Caco-2 (cell line): ENCODE measurements at places on chromosomes 6 and 20.
A peak's percentile ranks its signal among the peaks of the same experiment; 100 is the strongest.

DNA sequence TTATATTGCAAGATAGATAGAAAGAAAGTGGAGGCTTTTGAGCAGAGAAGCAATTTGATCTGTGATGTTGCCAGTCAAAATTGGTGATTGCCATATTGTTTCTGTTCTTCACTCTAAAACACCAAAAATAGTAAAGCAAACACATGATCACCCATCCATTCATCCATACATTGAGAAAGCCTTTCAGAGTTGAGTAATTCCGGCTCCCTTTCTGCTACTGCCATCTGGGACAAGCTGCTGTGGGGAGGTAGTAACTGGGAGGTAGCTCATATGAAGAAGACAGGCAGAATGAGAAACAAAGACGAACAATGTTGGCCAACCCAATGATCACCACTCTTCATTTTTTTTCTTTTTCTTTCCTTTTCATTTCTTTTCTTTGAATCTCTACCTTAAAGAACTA lies 51.1 kb upstream of the HBS1L start:
- DNase-seq, result no peak

DNA sequence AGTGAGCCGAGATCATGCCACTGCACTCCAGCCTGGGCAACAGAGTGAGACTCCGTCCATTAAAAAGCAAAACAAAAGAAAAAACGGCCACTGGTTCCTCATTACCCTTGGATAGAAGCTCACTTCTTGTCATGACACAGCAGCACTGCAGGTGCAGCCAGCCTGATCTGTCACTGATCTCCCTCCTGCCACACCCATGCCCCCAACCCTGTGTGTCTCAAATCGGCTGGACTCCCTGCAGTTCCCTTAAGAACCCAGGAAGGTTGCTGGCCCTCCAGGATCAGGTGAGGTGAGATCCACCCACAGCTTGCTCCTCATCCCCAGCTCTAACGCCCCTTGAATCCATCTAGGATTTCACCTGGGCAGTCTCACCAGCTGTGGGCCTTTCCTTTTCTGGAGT lies 26.3 kb upstream of the NNAT start:
- no peak for DNase-seq

GRCh38 chr20:20454850-20455627 lies 87.1 kb downstream of the INSM1 start:
- DNase-seq, result no peak

DNA sequence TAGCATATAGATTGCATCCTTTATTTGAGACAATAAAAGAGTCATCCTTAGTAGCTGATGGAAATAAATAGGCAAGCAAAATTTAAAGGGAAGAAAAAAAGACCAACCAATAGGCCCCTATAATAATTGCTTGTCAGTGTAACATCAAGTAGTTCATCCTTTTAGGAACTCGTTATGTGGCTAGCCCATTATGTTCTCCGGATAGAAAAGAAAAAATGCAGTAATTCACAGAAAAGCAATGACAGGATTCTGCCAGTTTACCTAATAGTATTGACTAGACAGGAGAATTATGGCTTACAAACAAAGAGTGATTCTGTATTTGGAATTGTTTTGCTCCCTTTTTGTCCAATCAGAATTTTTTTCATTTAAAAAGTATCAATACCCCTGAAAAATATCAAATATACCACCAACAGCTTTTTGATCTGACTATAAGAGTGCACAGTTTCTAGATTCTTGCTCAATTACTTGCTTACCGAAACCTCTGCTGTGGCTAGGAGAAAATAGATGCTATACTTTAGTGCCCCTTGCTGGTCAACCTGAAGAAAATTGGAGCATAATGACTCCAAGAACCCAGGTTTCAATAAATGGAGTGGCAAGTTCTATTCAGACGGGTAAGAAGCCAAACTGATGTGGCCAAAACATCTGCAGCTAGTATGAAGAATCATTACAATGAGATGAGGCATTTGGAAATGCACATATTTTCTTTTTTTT lies 91.5 kb upstream of the SASH1 start:
- peak; percentile 21 for DNase-seq

- DNase-seq, result no peak
Observed at GRCh38 chr20:20702330-20703245, 9.9 kb downstream of the RALGAPA2 start.

DNA sequence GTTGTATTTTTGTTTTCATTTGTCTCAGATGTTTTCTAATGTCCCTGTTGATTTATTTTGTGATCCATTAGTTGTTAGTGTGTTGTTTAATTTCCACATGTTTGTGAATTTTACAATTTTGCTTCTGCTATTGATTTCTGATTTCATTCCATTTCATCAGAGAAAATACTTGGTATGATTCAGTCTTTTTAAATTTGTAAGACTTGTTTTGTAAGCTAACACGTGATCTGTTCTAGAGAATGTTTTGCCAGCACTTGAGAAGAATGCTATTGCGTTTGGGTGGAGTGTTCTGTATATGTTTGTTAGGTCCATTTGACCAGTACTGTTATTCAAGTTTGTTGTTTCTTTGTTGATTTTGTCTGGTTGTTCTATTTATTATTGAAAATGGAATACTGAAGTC lies 53.9 kb downstream of the KIZ start:
- DNase-seq, result no peak

DNA sequence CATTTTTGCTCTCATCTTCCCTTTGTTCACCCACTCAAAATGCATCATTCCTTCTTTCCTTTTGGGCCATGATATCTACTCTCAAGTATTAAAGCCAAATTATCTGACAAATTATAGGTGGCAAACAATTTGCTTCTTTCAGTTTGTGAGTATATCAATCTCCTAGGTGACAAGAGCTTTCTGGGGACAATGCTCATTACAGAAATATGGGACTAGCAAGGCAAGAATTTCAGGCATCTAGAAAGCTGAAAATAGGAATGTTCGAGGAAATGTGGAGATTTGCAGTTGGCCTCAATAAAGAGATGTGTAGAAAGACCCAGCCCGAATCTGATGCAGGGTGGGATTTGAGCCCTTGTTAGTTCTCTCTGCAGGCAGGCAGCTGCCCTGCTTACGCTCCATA lies 71.8 kb downstream of the ALDH8A1 start:
- DNase-seq, result no peak
